NCI-H1417 treated with DMSO at 0.1 percent for 48 hours (cell line): ENCODE measurements at places on chromosomes 16 and 17.
A peak's percentile ranks its signal among the peaks of the same experiment; 100 is the strongest.

DNA sequence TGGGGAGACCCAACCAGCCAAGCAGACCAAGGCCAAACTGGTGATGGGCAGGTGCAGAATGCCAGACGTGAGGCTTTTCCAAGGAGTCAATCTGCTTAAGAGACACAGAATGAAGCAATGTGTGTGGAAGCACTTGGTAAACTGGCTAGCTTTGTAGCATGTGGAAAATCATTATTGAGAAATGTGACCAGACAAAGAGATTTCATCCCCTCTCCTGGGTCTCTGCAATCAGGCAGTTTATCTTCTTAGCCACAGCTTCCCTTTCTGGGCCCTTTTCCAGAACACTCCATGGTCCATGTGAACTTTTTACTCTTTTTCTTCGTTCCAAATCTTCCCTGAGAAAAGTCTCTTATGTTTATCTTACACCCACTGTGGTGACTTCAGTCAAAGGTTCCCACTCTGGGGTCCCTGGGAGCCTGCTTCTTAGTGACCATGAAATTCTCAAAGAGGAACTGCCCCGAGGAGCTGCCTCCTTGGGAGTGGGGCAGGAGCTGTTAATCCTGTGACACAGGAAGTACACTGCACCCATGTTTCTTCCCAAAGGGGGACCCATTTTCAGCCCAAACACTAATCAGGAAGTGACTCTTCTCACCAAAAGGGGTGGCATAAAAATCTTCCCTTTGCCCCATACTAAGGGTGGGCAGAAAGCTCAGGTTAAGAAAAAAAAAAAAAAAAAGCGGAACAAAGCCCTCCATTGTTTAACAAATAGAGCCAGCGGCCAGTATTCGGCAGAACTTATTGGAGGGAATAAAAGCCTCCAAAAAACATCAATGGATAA is 346.2 kb upstream of the ASIC2 start:
- no peak for DNase-seq

GRCh38 chr17:51842763-51843162 is 315.8 kb downstream of the CA10 start:
- no peak for DNase-seq

DNA sequence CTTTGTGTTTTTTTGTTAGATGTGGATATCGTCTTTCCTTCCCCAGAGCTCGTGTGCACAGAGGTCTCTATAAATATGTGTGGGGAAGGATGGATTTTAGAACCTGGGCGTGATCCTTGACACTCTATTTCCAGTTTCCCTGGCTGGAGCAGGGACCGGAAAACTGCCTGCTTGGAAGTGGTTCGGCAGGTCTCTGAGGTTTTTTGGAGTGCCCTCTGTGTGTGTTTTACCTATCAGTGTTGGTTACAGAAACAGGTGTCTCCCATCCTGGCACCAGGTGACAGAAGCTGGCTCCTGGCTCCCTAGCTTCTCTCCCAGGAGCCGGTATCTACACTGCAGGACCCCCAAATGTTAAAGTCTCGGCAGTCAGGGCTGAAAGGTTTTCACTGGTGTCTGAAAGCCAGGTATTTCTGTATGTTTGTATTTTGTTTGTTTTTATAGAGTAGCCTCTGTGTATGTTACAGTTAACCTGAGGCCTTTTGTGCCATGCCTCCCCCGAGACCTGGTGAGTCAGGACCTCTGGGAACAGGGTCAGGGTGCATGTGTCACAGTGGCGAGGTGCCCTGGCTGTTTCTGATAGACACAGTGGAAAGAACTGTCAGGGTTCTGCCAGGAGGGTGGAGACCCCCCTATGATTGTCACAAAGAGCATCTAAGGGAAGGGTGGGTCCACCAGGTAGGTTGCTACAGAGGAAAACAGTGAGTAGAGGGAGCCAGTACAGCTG is 31.3 kb downstream of the ZC3H18 start:
- DNase-seq: no peak

DNA sequence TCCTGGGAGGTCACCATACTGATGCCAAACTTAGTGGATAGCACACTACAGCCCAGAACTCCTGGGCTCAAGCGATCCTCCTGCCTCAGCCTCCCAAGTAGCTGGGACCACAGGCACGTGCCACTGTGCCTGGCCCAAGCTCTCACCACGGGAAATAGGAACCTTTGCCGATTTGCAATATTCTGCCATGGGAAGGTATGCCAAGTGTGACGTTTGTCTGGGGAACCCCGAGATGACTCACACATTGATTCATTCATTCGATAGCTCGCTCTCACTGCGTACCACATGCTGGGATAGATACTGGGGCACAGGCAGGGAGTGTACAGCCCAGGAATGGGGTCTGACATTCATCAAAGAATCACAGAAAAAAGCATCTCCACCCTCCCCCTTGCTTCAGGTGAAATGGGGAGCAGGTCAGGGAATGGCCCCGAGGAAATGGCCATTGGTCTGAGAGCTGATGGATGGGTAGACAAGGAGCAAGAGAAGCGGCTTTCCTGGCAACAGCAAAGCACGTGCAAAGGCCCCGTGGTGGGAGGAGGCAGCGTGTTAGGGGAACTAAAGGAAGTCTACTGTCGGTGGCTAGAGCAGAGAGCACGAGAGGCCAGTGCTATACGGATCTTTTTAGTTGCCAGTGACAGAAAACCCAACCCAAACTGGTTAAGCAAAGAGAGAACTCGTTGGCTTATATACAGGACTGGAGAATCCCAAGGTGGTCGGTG is 44.1 kb downstream of the DNAH17 start:
- no peak for DNase-seq

- DNase-seq: no peak
Observed at GRCh38 chr17:5331506-5331905, 49.4 kb downstream of the RABEP1 start.

DNA sequence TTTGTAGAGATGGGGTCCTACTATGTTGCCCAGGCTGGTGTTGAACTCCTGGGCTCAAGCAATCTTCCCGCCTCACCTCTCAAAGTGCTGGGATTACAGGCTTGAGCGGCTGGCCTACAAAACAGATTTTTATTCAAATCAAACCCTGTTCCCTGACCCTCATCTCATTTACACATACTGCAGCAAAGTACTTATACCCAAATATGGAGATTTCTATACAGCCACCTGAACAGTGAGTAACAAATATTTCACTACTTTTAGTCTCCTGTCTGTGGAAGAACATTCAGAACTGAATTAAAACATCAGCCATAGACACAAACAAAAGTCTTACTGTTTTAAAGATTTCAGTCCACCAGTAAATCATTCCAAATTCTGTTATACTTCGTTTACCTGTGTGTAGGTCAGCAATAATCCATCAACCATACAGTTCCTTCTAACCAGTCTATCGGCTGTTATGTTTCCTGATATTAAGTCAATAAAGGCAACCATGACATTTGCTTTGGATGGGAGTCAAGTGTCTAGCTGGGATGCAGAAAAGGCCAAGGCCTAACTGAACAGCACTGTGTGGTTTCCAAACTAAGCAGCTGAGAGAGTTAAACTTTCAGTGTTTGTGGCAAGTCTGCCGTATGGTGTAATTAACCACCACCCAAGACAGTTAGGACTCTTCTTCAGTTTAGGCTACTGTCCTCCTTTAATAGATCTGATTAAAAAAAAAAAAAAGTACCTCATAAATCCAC is 22.3 kb downstream of the ERN1 start:
- DNase-seq: no peak

GRCh38 chr17:44828919-44829522 is 1.1 kb downstream of the GJC1 start:
- DNase-seq: no peak

- peak; percentile 59 for DNase-seq
Observed at GRCh38 chr17:38703742-38704605, 1.1 kb upstream of the MLLT6 start.

DNA sequence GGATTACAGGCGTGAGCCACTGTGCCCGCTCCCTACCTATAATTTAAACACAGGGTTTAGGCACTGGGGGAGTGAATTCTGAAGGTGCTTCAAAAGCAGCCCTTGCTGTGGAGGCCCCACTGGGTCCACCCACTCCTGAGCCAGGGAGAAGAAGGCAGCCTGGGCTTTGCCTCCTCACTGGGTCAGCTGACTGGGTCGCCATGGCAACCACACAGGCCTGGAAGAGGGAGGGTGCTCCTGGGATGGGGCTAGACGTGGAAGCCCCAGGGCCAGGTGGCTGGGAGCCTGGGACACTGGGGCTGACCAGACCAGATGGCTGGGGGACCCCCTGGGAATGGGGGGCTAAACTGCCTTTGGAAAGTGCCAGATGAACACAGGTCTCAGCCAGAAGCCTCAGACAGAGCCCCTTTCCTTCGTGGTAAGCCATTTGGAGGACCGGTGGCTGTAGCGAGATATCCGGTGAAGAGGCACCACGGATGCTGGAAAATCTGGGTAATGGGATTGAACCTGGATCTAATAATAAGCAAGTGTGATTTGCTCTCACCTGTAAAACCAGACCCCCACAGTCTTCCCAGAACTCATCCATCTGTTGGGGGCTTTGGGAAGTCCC is 32.9 kb downstream of the TRARG1 start:
- DNase-seq: no peak

DNA sequence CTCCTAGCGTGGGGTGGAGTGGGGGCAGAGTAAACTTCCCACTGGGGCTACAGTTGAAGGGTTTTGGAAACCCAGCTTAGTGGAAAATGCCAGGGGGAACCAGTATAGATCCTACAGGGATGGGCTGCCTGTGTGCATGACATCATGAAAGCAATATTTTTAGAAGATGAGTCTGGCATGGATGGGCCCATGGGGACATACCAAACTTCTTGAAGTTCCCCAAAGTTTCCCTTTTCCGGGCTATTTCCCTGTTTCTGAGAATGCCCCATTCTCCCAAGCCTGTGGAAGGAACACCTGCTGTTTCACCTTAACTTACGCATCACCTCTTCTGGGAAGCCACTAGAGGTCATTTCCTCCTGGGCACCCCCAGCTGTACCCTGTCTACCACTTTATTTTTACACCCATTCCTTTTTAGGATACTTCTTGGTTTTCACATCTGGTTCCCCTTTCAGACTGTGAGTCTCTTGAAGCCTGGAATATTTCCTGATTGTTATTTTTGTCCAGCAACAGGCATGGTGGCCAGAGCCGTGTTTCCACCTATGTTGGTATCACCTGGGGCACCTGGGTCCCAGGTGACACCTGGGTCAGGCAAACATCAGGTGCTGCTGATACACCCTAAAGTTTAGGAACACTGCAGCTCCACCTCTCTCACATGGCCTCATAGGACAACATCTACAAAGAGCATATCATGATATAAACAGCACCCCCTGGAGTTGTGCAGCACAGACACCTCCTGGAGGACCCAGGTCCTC is 9.8 kb downstream of the SOCS3 start:
- no peak for DNase-seq

GRCh38 chr16:88722784-88723506 is 16.6 kb downstream of the CTU2 start:
- no peak for DNase-seq

DNA sequence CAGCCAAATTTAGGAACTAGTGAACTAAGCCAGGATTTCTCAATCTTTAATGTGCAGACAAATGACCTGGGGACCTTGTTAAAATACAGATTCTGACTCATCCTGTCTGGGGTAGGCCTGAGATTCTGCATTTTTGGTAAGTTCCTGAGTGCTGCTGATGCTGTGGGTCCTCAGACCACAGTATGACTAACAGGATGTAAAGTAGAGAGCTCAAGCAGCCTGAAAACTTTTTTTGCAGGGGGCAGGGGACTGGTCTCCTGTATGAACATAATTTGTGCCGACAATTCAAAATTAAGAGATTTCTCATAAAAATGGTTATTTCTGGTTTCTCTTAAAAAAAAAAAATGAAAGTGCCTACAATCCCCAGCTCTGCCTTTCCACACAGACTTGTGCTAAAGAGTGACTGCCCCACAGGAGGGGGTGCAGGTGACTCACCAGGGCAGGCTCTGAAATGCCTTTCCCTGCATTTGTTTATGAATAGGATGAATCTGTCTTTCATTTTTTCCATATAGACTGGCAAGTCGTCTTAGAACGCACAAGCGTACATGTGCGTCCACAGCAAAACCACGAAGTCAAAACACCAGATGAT is 271.5 kb downstream of the PHKB start:
- DNase-seq: no peak

- no peak for DNase-seq
Observed at GRCh38 chr16:12387311-12387710, 410.8 kb downstream of the SNX29 start.

GRCh38 chr17:71980171-71980570 is 140.6 kb upstream of the SOX9 start:
- DNase-seq: no peak

- DNase-seq: no peak
Observed at GRCh38 chr16:75208242-75208825, 1.4 kb upstream of the CTRB2 start.

DNA sequence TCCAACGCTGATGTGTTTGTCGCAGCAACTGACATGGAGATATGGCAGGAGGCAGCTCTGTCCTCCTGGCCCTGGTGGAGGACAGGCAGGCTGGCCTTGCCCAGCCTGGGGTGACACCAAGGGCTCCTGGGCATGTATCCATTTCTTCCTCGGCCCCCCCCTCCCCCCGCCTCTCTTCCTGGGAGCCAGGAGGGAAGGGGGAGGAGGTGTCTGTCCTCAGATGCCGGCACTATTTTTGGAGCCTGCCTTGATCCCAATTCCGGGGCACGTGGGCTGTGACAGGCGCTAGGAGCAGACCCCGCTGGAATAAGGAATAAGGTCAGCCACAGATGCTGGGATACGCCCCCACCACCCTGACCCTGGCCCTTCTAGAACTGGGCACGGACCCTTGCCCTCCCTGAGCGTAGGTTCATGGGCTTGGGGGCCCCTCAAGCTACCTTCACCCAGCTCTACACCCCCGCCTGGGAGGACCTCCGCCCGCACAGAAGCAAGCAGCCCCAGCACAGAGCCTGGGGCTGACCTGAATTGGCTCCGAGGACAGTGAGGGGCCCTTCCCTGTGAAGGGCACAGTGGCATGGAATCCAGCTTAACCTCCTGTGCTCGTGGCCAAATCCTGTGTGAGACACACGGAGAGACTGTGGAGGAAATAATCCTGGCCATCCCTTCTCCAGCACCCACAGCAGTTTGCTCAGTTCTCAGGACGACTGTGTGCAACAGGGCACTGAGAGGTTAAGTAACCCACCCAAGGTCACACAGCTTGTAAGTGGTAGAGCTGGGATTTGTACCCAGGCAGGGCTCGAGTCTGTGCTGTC is 24.1 kb downstream of the SEC14L5 start:
- no peak for DNase-seq

DNA sequence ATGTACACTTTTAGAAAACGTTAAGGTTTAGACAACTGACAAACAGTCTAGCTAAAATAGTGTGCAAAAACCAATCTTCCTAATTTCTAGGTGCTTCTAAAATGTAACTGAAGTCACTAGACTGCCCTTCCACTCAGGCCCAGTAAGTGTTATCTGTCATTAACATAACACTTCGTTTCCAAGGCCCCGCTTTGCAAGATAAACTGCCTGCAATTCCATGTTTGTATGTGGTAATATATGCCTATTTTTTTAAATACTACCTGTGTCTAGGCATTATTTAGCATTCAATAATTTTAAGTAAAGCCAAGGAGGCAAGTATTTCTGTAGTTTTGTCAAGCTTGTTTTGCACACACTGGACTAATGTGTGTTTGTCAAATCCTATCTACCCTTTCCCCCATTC is 3.2 kb downstream of the USP32 start:
- no peak for DNase-seq

GRCh38 chr17:75753514-75754377 is 11.2 kb downstream of the GALK1 start:
- DNase-seq: no peak
